ENCODE measurements at places on chromosomes 3 and 15.

DNA sequence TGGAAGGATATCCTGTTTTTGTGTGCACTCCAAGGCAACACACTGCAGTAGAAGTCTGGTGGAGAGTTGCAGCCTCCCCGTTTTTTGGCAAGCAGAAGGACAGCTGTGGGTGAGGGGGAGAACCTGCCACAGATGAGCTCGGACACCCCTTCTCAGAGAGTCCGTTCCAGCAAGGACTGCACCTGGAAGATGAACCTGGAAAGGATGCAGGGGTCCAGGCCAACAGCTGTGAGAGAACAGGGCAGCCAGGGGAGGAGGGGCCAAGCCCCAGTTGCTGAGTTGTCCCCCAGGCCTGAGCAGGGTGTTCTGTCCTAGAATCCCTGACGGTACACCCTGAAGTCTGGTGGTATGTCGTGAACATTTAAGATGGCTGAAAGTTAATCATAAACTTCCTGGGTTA lies 30.2 kb downstream of the ZXDC start:
- peaks cover 3% of the 10 kb centered on the region for H3K4me1 ChIP-seq
- DNase-seq: peak; percentile 8
- no peak overlapping the region for H3K4me3 ChIP-seq
- H3K27me3 ChIP-seq: no peaks in the 10 kb centered on the region

DNA sequence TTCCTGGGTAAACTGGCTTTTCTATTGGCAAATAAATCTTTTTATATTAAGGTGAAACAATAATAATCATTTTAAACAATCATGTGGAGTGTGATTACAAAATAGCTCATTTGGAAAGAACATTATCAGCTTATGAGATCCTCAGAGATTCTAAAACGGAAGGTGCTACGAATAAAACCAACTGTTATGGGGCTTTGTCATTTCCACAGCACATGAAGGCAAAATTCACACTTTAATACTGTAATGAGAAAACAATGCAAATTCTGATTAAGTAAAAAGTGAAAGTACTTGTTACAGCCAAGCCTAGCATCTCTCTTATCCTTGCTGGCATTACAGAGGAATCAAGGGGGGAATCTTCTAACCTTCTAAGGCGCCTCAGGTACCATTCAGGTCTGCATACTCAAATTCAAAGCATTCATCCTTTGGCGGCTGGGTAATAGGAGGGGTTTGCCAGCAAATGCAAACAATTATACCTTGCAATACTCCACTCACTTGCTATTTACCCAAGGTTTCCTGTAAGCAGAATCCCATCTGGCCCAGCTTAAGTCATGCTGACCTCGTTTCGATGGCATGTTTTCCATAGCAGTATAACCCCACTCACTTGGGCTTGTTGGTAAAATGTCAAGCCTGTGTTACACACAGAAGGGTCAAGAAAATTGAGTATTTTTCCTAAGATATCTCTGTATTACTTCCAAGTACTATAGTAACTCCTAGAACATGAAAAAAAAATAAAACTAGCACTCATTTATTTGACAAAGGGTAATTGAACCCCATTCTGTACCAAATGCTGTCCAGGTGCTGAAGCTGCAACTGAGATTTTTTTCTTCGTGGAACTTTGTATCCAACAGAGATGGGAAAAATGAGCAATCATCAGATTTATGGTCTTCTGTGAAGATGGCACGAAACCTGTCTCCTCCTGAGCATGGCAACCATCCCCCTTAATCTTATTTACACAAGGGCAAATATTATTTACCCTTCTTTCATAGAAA lies 183.7 kb upstream of the LMCD1 start:
- no peak overlapping the region for H3K4me3 ChIP-seq
- peaks cover 4% of the 10 kb centered on the region for H3K4me1 ChIP-seq
- no peaks in the 10 kb centered on the region for H3K36me3 ChIP-seq
- no peak for DNase-seq
- H3K27ac ChIP-seq: no peak overlapping the region
- H3K27me3 ChIP-seq: no peaks in the 10 kb centered on the region

- H3K4me1 ChIP-seq: no peaks in the 10 kb centered on the region
- no peak overlapping the region for H3K27ac ChIP-seq
- no peaks in the 10 kb centered on the region for H3K36me3 ChIP-seq
- H3K27me3 ChIP-seq: no peaks in the 10 kb centered on the region
- no peak for DNase-seq
Observed at GRCh38 chr3:186216900-186217819, 108.3 kb upstream of the ETV5 start.

DNA sequence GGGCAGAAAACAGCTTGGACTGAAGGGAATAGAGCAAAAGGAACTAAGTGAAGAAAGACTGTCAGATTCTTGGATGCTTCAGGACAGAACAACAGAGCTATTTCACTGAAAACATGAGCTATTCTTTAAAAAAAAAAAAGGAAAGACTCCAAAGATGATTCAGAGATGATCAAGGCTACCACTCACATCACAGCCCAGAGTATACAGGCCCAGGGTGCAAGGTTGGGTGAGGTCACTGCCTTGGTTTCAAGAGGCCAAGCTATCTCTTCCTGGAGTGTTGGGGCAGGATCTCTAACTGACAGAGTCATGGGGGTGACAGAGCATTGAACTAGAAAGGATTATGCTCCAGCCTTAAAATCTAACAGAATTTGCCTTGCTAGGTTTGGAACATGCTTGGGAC lies 118.1 kb downstream of the AGBL1 start:
- no peaks in the 10 kb centered on the region for H3K36me3 ChIP-seq
- no peaks in the 10 kb centered on the region for H3K27me3 ChIP-seq
- no peak overlapping the region for H3K4me3 ChIP-seq
- no peak overlapping the region for H3K27ac ChIP-seq
- H3K4me1 ChIP-seq: no peaks in the 10 kb centered on the region

DNA sequence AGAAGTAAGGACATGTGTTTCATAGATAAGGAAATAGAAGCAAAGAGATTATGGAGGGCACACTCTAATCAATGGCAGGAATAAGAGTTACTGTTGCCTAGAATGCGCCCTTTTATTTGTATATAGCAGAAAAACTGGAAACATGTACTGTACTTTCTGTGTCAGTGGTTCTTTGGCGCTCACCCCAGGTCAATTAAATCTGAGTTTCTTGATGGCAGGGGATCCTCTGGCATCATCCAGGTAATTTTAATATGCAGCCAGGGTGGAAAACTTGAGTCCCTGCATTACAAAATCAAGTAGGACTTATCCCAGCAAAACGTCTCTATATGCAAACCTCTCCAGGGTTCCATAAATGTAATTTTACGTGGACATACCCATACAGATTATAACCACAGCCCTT lies 284.1 kb downstream of the IL5RA start:
- no peak overlapping the region for H3K4me3 ChIP-seq
- H3K36me3 ChIP-seq: no peaks in the 10 kb centered on the region
- no peak overlapping the region for H3K27ac ChIP-seq

- H3K27ac ChIP-seq: no peak overlapping the region
- no peak for DNase-seq
- no peak overlapping the region for H3K4me3 ChIP-seq
- no peaks in the 10 kb centered on the region for H3K36me3 ChIP-seq
- H3K27me3 ChIP-seq: no peaks in the 10 kb centered on the region
Observed at GRCh38 chr3:123236902-123237301, 35.2 kb downstream of the SEC22A start.

DNA sequence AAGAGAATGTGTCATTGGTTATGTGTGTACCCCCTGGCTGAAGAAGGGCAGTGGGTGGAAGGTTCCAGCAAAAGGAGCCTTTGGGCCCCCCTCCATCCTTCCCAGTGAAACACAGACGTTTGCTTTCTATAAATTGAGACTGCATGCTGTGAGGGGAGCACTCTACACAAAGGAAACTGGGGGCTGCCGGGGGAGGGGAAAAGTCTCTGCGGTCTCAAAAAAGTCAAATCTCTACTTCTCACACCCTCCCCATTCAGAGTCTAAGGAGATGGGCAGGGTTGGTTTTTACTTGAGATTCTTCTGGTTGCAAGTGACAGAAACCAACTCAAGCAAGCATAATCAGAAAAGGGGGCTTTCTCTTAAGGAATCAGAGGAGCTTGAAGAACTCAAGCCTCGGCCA lies 50.1 kb upstream of the TLE3 start:
- H3K27me3 ChIP-seq: no peaks in the 10 kb centered on the region
- H3K36me3 ChIP-seq: no peaks in the 10 kb centered on the region
- H3K4me1 ChIP-seq: peaks cover 8% of the 10 kb centered on the region
- no peak overlapping the region for H3K4me3 ChIP-seq

- no peaks in the 10 kb centered on the region for H3K4me1 ChIP-seq
- no peak overlapping the region for H3K4me3 ChIP-seq
Observed at GRCh38 chr15:88586401-88587162, 34.6 kb upstream of the AEN start.

GRCh38 chr15:69668963-69669362 lies 216.3 kb downstream of the RPLP1 start:
- no peaks in the 10 kb centered on the region for H3K36me3 ChIP-seq
- no peaks in the 10 kb centered on the region for H3K27me3 ChIP-seq
- no peak for DNase-seq
- no peak overlapping the region for H3K4me3 ChIP-seq
- peaks cover 10% of the 10 kb centered on the region for H3K4me1 ChIP-seq
- H3K27ac ChIP-seq: no peak overlapping the region

DNA sequence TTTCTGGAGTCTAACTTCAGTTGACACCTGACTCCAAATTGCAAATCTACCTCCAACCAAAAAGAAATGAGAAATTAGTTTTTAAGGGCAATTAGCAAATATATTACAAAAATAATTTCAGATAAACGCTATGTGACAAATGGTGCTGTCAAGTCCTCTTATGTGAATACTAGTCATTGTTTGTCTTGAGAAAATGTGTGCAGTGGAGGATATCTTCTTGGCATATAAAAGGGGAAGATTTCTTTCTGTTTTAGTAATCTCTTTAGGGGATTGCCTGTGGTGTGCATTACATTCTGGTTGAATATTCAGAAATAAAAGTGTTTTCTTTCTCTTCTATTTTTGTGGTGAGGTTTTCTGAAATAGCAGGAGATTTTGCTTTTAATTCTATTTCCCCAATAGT lies 3.0 kb upstream of the GCSAM start:
- H3K4me1 ChIP-seq: no peaks in the 10 kb centered on the region
- no peak overlapping the region for H3K4me3 ChIP-seq
- no peaks in the 10 kb centered on the region for H3K27me3 ChIP-seq
- no peak for DNase-seq

DNA sequence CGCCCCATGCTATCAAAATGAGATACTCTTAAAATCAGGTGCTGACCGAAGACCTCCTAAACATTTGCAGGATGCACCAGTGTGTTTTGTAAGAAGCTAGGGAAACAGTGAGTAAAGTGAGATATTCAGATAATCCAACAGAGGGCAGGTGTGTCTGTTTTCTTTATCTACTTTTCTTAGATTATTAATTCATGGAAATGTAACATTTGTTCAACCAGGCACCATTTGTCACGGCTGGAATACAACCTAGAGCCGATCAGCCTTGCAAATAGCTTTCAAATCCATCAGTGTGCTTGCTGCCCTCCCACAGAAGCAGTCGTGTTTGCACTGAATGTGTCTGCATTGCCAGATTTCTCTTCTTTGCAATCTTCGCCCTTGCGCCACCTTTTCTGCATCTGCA lies 201.9 kb upstream of the CHRM5 start:
- no peaks in the 10 kb centered on the region for H3K4me1 ChIP-seq
- H3K4me3 ChIP-seq: no peak overlapping the region
- no peak overlapping the region for H3K27ac ChIP-seq

GRCh38 chr15:69591905-69592508 lies 139.4 kb downstream of the RPLP1 start:
- peaks cover 10% of the 10 kb centered on the region for H3K4me1 ChIP-seq
- no peak overlapping the region for H3K27ac ChIP-seq
- no peaks in the 10 kb centered on the region for H3K27me3 ChIP-seq
- no peak for DNase-seq

DNA sequence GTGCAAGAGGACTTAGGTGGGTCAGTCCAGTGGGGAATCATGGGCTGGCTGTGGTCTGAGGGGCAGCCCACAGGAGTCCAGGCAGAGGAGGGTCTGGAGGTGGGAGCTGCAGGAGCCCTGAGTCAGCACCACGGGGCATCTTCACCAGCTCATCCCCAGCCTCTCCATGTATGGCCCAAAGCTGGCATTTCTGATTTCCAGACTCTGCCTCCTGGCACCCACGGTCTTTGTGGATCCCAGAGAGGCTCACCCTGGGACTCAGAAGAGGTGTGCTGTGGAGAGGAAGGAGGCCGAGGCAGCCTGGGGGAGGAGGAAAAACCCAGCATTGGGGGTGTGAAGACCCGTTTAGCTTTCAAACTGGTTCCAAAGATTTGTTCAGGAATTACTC lies 64.5 kb upstream of the KLF13 start:
- H3K4me3 ChIP-seq: no peak overlapping the region
- no peaks in the 10 kb centered on the region for H3K27me3 ChIP-seq
- DNase-seq: peak; percentile 7
- H3K27ac ChIP-seq: no peak overlapping the region
- no peaks in the 10 kb centered on the region for H3K36me3 ChIP-seq
- H3K4me1 ChIP-seq: no peaks in the 10 kb centered on the region

GRCh38 chr15:70047386-70048197 lies 50.1 kb downstream of the TLE3 start:
- H3K4me3 ChIP-seq: no peak overlapping the region
- H3K36me3 ChIP-seq: no peaks in the 10 kb centered on the region
- H3K4me1 ChIP-seq: no peaks in the 10 kb centered on the region
- no peaks in the 10 kb centered on the region for H3K27me3 ChIP-seq

GRCh38 chr15:33380406-33380805 lies 69.6 kb downstream of the RYR3 start:
- no peaks in the 10 kb centered on the region for H3K36me3 ChIP-seq
- H3K27me3 ChIP-seq: no peaks in the 10 kb centered on the region
- H3K4me1 ChIP-seq: no peaks in the 10 kb centered on the region
- H3K4me3 ChIP-seq: no peak overlapping the region
- DNase-seq: no peak

DNA sequence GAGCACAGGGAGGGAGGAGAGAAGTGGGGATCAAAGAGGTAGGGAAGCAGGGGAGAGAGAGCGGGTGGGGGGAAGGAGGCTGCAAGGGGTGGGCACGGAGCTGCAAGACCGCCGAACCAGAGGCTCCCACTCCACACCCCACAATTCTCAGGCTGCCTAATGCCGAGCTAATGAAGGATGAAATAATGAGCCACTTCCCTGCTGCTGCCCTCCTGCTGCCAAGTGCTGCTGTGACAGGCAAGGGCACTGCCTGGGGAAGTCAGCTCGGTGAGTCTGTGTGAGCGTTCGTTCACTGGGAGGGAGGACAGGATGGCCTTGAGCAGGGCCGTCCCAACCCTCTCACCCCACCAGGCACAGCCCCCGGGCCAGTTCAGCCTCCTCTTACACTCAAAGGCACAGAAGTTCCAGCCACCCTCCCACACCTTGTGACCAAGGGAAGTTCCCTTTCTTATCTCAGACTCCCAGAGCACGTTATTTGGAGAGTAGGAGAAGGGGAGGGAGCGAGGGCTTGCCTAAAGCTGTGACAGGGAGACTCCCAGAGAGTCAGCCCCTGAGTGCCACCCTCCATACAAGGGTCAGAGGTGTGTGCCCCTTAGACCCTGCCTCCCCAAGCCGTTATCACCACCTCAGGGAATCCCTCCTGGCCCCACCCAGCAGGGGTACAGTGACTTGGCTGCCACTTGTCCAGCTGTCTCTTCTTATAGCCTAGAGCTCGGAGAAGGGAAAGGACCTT lies 12.4 kb downstream of the GLYCTK start:
- H3K36me3 ChIP-seq: no peaks in the 10 kb centered on the region
- H3K4me3 ChIP-seq: no peak overlapping the region
- peak; percentile 80 for DNase-seq
- H3K27ac ChIP-seq: peak overlapping the region; percentile 32

Measured in ovary (tissue), 10 donors.